ENCODE measurements at places on chromosomes 2 and 18.

- DNase-seq: no peak
Measured at GRCh38 chr2:67169417-67170140, 227.6 kb upstream of the ETAA1 start.

DNA sequence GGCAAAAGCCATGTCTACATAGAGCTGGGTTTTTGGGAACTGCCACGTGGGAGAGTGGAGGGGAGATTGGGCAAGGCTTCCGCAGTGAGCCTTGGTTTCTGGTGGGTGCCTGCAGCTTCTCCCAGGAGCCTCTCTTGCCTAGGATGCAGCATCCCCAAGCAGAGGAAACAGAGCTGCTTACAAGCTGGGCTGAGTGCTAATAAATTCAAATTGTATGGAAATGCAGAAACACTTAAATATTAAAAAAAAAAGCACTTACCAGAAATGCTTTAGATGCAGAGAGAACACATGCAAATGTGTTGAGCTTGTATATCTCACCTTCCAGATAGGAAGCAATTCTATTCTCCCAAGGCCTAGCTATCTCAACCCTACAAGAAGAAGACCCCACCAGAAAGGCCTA, 96.0 kb upstream of the ST3GAL5 start:
- no peak for DNase-seq

- no peak for DNase-seq
Measured at GRCh38 chr2:155846259-155846658, 486.3 kb downstream of the NR4A2 start.

DNA sequence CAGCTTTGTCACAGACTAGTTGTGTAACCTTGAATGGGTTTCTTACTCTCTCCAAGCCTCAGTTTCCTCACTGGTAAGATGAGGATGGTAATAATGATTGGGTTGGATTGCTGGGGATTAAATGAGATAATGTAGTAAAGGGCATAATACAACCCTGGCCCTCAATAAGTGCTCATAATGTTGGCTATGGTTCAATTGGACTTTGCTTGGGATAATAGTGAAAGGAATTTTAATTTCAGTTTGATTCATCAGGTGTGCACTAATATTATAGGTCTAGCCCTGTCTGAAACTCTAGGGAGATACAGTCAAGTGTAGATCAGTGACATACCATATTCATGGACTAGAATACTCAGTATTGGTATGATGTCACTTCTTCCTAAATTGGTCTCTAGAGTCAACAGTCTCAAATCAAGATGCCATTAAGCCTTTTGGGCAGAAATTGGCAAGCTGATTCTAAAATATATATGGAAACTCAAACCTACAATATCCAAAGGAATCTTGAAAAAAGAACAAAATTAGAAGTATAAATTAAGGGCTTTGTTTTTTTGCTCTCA, 161.4 kb downstream of the SMAD7 start:
- no peak for DNase-seq

- DNase-seq: peak; percentile 61
Measured at GRCh38 chr2:65264821-65265670, 37.4 kb downstream of the ACTR2 start.

- peak; percentile 8 for DNase-seq
Measured at GRCh38 chr2:200862532-200863000, 1.9 kb downstream of the CLK1 start.

DNA sequence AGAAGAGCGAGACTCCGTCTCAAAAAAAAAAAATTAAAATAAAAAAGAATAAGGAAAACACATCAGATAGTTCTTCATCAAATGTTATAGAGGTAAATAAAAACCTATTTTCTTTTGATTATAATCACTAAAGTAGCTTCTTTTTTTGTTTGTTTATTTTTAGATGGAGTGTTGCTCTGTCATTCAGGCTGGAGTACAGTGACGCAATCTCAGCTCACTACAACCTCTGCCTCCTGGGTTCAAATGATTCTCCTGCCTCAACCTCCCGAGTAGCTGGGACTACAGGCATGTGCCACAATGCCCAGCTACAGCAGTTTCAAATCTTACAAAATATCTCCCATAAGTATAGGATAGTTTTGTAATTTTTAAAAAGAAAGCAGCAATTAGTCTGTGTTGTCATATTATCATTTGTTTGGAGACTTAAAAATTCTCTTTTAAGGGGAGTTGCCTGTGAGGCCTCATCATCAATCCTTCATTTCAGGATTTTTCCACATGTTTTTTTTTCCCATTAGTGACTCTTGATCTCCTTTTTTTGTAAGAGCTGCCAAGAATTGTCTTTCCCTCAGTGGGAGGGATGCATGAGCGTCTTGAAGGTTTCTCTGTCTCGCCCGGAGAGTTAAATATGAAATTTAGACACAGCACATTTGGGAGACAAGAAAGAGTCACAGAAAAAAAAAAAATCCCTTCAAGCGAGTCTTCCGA, 275.9 kb downstream of the CDCA7 start:
- no peak for DNase-seq

DNA sequence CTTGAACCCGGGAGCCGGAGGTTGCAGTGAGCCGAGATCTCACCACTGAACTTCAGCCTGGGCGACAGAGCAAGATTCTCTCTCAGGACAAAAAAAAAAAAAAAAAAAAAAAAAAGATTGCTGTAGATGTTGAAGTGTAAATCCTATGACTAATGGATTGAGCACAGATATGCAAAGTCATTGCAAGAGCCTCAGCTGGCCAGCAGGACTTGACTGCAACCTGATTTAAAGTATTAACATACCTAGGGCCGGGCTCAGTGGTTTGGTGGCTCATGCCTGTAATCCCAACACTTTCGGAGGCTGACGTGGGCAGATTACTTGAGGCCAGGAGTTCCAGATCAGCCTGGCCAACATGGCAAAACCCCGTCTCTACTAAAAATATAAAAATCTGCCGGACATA, 103.4 kb upstream of the MSH2 start:
- no peak for DNase-seq

DNA sequence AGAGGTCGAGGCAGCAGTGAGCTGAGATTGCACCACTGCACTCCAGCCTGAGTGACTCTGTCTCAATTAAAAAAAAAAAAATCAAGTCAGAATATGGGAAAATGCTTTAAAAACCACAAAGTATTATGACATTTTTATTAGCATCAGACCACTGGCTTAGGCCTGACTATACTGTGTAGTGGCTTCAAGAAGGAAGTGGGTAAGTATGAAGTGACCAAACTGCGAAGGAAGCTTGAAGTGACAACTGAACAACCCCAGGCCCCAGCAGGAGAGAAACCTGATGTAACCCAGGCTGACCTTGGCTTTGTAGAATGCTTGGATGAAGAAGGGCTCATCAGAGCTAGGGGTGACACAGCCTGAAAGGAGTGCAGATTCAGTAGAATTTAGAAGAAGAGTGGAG, 21.4 kb upstream of the HAAO start:
- no peak for DNase-seq

DNA sequence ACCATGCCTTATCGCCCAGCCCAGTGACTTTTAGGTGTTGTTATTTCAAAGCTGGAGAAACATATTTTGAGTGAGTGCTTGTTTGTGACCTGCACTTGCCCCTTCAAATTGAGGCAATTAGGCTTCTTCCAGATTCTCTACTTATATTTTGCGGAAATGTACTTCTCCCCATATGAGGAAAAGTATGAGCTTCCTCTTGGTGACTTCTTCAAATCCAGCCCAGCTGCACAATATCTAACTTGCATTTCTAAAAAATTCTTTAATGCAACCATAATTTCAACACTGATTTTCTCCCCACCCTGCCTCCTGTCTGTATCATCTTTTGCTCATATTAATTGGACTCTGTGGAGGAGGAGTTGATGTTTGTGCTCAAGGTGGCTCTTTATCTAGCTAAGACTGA, 391.2 kb upstream of the POU3F3 start:
- DNase-seq: no peak

DNA sequence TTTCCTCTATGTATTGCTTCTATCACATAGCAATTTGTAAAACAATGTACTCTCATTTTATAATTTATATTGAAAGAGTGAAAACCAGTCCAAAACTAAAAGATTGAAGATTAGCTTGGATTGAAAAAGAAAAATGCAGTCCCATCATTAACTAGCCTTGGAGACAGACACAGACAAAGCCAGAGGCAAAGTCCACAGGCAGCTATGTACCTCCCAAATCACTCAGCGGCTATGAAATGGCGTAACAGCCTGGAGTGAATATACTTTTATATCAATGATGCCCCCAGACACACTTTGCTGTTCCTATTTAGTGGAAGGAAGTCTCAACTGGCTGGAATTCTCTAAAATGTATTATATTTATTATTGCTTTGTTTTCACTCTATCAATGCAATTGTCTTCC, 33.6 kb upstream of the DOK6 start:
- no peak for DNase-seq

- DNase-seq: no peak
Measured at GRCh38 chr2:160596441-160596840, 102.8 kb upstream of the RBMS1 start.

DNA sequence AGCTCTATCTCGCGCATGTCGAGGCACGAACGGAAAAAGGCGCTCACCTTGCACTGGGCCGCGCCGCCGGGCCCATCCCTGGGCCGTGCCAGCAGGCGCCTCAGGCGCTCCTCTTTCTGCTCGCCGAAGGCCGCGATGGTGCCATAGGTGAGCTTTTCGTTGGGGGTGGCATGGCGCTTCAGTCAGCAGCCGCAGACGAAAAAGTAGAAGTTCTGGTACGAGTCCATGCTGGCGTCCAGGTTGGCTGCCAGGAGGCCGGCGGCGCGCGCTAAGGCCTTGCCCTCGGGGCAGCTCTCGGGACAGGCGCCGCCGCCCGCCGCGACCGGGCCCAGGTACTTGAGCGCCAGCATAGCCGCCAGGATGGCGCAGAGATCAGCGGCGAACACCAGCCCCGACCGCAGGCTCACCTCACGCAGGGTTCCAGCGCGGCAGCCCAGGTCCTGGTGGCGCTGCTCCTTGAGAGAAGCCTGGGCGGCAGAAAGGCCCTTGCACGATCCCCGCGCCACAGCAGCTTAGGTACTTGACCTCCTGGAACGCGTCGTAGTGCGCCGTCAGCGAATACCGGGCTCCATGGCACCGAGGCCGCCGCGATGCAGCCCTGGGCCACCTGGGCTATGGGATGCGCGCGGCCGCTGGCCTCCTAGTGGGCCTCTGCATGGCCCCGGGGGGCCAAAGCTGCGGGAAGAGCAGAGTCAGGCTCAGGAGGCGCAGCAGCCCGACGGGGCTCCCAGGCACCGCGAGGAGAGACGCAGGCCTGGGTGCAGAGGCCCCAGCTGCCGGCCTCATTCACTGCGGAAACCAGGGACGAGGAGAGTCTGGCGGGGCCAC, 12.8 kb downstream of the ALPG start:
- DNase-seq: peak; percentile 57

- no peak for DNase-seq
Measured at GRCh38 chr2:230778350-230779063, 65.9 kb downstream of the CAB39 start.

DNA sequence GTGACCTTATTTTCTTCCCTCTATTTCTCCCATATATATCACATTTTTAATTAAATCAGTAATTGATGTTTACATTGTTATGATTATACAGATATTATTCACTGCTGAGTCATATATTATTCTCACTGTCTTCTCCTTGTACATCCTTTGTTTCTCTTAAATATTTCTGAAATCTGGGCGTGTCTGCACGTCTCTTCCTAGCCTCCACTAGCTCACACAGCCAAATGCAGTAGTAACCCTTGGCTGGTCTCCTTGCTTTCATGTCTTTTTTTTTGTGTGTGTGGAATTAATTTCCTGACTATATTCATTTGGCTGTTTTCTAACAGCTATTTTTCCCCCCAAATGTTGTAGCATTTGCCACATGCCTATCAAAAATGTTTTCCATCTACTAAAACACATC, 15.8 kb downstream of the CCNYL1 start:
- DNase-seq: no peak

Measured in NCI-H1105 treated with DMSO at 0.1 percent for 48 hours (cell line).